ENCODE measurements at places on chromosomes 3 and 15.

DNA sequence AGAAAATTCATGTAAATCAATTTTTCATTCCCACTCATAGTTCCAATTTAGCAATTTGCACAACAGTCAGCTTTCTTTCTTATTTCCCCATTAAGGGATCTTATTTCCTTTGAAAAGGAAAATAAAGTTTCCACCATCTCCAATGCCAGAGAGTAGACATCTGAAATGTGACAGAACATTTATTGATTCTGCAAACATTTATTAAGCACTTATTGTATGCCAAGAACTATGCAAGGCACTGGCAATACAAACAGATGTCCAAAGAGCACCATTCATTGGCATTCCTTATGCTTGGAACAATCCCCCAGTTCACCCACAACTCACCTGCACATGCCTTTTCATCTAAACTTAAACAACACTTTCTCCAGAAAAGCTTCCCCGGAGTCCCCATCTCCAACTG is 2.5 kb upstream of the TFDP2 start:
- DNase-seq, result no peak

- no peak for DNase-seq
Observed at GRCh38 chr15:73781038-73781925, 28.1 kb upstream of the INSYN1 start.

- DNase-seq, result peak; percentile 52
Observed at GRCh38 chr3:156825795-156826143, 384 bp upstream of the LEKR1 start.

DNA sequence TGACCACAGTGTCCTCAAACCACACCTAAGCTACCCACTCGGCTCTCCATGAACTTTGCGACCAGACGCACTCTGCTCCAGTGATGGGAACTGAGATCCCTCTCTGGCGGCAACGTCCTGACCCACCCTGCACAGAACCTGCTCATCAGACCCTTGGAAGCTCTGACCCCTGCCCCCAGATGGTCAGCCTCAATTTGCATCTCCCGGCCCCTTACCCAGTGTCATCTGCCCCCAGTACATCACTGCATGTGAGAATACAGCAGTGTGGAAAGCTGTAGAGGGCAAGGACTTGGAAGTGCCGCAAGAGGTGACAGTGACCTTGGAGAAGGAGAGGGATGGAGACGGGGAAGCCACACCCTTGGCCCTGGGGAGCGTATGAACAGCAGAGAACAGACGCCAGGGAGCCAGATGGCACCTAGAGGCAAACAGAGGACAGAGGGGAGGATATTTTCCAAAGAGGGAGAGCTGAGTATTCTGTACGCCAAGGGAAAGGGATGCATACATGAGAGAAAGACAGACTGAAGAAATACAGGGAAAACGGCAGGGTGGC is 192.0 kb downstream of the XXYLT1 start:
- no peak for DNase-seq

GRCh38 chr3:1943395-1944118 is 155.1 kb upstream of the CNTN4 start:
- DNase-seq, result no peak

DNA sequence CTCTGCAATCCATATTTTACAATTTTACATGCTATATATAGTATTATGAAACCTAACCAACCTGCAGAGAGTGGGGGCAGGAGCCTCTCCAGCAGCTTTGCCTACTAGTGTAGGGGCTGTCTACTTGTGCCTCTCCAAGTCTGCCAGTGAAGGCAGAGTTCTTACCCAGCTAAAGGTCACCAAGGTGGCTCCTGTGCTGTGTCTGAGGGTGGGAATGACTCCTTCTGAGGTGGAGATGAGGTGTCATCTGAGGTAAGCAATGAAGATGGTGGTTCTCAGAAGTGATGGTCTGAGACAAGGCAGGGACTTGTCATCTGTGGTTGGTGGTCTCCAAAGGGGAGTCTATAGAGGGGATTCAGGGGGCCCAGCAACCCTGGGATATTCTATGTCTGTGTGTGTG is 47.5 kb downstream of the SACM1L start:
- DNase-seq, result no peak

GRCh38 chr3:52771702-52772101 is 962 bp upstream of the NEK4 start:
- DNase-seq, result no peak

DNA sequence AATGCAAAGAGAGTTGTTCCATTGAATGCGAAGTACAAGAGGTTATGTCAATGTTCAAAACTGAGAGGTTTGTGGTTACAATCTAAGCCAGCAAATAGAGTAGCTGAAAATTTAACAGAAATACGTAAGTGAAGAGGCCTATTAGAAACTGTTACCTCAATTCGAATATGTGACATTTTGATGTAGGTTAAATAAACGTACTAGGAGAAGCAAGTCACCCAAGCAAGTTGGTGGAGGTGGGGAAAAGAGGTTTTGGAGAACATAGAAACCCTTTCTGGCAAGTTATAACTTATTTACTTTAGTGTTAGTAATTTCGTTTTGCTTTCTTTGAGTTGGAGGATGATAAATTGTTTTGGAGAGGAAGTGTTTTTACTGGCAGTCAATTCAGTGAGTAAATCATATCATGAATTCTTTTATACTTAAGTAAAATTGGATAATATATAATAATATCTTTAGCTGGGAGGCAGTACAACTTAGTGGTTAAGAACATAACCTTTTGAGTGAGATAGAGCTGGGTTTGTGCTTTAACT is 91.2 kb upstream of the NAALADL2 start:
- no peak for DNase-seq

GRCh38 chr3:184315871-184316661 is 1.7 kb downstream of the EIF4G1 start:
- peak; percentile 33 for DNase-seq

DNA sequence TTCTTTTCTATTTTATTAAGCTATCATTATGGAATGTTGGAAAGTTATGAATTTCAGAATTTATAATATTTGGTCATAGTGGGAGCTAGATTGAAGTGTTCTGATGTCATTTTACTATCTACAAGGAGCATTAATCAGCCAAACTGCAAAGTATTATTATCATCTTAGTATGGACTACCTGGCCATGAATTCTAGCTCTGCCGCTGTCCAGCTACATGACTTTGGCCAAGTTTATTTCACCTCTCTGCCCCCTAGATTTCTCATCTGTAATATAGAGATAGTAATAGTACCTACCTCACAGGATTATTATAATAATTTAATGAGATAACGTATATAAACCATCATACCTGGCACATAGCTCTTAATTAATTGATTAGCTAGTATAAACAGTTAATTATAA is 27.8 kb upstream of the ABHD10 start:
- no peak for DNase-seq

DNA sequence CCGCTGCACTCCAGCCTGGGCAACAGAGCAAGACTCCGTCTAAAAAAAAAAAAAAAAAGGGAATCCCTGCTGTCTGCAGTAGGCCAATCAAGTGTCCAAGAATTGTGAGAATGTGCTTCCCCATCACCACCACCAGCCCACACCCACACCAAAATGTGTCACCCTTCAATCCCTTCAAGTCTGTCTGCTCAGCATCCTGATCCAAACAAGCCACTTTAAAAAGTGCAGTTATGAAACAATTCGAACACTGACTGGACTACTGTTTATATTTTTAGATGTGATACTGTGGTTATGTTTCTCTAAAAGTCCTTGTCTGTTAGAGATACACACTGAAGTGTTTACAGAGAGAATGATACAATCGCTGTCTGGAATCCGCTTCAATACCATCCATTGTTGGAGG is 78.1 kb upstream of the CGNL1 start:
- no peak for DNase-seq

DNA sequence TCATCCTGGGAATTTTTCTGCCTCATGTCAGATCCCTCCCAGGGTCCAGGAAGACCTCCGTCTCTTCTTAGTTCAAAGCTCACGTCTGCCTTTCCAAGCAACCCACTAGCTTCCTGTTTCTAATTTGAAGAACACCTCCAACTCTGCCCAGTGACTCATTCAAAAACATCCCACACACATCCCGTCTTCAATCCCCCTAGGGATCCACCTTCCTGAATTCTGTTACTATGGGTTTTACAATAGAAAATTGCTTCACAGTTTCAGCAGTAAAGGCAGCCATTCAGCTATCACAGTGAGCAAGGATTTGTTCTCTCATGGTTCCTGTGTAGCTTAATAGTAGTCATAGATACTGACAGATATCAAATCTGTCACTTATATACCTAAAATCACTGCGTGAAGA is 308.3 kb upstream of the CCDC54 start:
- DNase-seq, result no peak

GRCh38 chr3:52022323-52023100 is 26.8 kb upstream of the RPL29 start:
- DNase-seq, result no peak

- DNase-seq, result peak; percentile 81
Observed at GRCh38 chr3:38649500-38650247, at the start of gene SCN5A. Gene SCN5A (minus strand): TSS chr3:38649687. CDS start chr3:38633307, 16,380 bp downstream.

- no peak for DNase-seq
Observed at GRCh38 chr3:44555723-44556122, 730 bp downstream of the ZKSCAN7 start.

DNA sequence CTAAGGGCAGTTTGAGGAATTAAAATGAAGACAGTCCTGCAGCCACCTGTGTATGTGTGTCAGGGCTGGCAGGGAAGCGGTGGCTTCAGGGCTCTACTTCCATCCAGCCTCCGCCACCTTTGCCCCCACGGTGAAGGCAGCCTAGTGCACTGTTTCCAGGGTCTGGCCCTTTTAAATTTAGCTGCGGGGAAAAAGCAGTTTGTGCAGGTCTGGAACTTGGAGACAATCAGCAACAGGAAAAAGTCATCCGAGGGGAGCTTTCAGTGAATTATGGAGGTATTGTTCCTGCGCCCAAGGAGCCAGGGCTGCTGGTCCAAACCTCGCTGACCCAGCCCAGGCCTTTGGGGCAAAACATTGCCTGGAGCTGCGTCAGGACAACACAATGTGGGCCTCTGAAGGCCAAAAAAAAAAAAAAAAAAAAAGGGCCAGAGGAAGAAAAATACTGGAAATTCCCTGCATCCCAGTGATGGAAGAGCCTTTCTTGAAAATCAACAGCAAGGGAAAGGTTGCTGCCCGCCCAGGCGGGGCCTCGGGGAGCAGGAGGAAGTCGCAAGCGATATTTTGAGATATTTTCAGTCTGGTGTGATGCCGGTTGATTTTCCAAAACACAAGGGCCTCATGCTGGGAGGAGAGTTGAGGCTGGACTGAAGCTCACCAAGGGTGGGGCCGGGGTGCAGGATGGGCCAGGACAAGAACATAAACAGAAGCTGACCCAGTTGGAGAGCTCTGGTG is 25.5 kb upstream of the FGD5 start:
- DNase-seq, result no peak

DNA sequence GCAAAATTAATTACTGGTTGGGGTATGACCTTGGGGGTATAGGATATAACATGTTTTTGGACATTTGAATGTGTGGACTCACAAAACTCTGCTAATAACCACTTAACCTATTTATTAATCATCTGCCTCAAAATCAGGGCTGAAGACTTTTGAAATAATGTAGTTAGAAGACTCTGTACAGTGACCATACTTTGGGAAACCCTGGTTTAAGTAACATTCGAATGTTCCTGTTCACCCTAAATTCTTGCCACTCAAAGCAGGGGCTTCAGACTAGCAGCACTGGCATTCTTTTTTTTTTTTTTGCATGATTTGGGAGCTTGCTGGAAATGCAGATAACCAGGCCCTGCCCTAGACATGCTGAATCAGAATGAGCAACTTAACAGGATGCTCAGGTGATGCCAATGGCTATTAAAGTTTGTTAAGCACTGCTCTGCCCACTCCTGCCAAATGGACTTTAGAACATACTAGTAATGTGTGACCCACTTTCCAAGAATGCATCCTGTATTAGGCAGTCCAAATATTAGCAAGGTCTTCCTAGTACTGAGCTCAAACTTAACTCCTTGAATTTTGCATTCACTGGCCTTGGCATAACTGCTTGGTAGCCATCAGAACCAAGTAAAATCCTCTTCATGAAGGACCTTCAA is 12.7 kb upstream of the ST3GAL6 start:
- no peak for DNase-seq

GRCh38 chr3:116841003-116841735 is 131.6 kb downstream of the TUSC7 start:
- no peak for DNase-seq

GRCh38 chr3:47971081-47971480 is 45.1 kb downstream of the MAP4 start:
- DNase-seq, result no peak

- DNase-seq, result no peak
Observed at GRCh38 chr3:158531334-158531733, 39.7 kb upstream of the MLF1 start.

DNA sequence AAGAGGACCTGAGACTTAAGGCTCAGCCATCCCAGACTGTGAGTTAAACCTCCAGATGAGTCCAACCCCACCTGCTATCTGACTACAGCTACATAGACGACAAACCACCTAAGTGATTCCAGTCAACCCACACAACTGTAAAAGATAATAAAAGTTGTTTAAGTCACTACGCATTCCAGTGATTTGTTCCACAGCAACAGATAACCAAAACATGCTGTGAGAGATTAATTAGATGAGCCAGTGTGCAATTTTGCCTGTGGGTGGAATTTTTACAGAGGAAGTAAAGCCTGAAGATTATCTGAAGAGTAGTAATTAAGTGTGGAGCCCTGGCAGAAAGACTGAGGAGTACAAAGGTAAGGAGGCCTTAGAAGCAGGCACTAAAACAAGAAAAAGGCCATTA is 5.4 kb downstream of the BTBD1 start:
- no peak for DNase-seq

- DNase-seq, result no peak
Observed at GRCh38 chr3:31456373-31456772, 76.4 kb upstream of the STT3B start.

GRCh38 chr3:149570016-149570415 is 87.8 kb downstream of the WWTR1 start:
- no peak for DNase-seq

- no peak for DNase-seq
Observed at GRCh38 chr15:88574655-88575054, 28.2 kb upstream of the DET1 start.

GRCh38 chr3:142976621-142977398 is 13.3 kb upstream of the PAQR9 start:
- DNase-seq, result no peak

- no peak for DNase-seq
Observed at GRCh38 chr3:129608087-129608935, 1.8 kb upstream of the PLXND1 start.

DNA sequence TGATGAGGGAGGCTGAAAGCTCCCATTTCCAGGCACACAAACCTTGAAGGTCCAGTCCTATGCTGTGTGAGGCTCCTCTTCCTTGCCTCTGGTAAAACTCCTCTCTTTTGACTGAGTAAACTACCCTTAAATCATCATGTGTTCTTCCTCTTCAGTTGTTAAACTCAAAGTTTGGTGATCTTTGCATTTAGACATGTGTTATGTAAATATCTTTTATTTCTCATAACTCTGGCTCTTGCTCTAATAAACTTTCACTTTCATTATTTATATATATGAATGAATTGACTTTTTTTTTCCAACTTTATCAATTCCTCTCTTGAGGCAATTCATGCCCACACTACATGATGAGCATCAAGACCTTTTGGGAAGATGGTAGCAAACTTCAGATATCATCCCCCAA is 26.6 kb downstream of the SUCNR1 start:
- no peak for DNase-seq

GRCh38 chr3:2771193-2771592 is 339.0 kb downstream of the IL5RA start:
- DNase-seq, result no peak

- DNase-seq, result no peak
Observed at GRCh38 chr3:15041950-15042349, 23.2 kb downstream of the MRPS25 start.
